ENCODE measurements at places on chromosomes 2 and 18. TPM values are rescaled to one million over a fixed set of nuclear protein-coding genes. Genes with fewer than 3 reads are reported as not detected.

DNA sequence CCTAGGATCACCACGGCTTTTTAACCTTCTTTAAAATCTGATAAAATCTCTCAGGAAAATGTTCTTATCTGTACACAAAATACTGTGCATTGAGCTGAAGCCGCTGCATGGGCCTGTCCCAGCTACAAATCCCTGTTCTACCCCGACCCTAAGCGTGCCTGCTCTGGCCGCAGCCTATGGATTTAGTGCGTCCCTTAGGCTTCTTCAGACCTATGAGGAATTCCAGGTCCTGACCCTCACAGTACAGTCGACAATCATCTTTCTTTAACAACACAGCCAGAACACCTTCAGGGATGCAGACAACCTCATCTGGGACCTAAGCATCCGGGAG is 477 bp upstream of the WDCP start:
- no peak for DNase-seq

The OR6B2 gene
- total RNA-seq = not detected

GRCh38 chr18:74896390-74896991 is 298.8 kb downstream of the ZNF407 start:
- peak; percentile 12 for DNase-seq

DNA sequence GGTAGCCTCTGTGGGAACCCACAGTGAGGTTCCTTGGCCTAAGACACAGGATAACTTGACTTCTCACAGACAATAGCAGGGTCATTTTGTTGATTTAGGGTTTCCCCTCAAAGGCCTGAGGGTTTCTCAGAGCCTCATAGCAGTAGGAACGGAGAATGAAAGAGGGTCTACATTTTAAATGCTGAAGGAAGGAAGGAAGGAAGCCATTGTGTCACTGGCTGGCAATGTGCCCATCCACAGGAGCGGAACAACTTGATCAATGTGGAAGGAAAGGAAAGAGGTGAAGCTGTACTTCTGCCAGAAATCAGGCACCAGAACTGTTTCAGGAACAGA is 5.1 kb downstream of the IL1B start:
- peak; percentile 14 for DNase-seq

DNA sequence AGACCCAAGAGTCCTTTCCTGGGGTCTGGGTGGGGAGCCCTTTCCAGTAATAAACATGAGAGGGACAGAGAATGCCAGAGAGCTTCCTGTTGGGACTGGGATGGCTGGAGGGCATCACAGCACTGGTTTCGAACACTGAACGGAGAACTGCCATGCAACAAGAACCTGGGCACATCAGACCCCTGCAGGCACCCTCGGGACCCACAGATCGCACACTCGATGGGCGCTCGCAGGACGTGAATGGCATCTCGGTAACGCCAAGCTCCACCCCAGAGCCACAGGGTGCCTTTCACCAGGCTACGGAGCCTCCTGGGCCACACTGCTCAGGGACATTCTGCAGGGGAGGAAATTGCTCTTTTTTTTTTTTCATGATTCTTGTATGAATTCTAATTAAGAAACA is 25.1 kb downstream of the SLC66A2 start:
- DNase-seq = no peak

DNA sequence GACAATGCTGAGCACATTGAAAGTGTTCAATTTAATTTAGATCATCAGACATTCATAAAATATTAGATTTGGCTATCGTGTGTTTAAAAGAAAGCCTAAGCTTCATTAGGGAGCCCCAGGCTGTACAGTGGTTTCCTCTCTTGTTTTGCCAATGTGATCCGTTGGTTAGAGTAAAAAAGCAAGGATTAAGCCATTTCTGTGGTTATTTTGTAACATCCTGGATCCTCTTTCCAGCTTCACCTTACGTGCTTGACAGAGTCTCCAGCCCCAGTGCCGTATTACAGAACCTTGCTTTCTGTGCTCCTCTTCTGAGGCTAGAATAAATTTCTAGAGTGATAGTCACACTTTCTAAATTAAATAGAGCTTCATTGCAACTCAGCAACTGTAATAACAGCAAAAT is 289.3 kb upstream of the LINC00305 start:
- DNase-seq = no peak

The RFTN2 gene
- total RNA-seq = 3.1 TPM

GRCh38 chr2:159349674-159350299 is 63.3 kb upstream of the WDSUB1 start:
- no peak for DNase-seq

GRCh38 chr2:190382851-190383250 is 25.3 kb upstream of the MFSD6 start:
- DNase-seq = no peak

The FAP gene
- total RNA-seq = 1.6 TPM

GRCh38 chr18:9117980-9118841 is 15.7 kb downstream of the NDUFV2 start:
- no peak for DNase-seq

- no peak for DNase-seq
These were observed 3.5 kb upstream of the CYS1 start for GRCh38 chr2:10083692-10084211.

GRCh38 chr2:190488516-190489233 is 45.8 kb downstream of the NEMP2 start:
- no peak for DNase-seq

The OTOF gene
- 0.05 TPM for total RNA-seq

DNA sequence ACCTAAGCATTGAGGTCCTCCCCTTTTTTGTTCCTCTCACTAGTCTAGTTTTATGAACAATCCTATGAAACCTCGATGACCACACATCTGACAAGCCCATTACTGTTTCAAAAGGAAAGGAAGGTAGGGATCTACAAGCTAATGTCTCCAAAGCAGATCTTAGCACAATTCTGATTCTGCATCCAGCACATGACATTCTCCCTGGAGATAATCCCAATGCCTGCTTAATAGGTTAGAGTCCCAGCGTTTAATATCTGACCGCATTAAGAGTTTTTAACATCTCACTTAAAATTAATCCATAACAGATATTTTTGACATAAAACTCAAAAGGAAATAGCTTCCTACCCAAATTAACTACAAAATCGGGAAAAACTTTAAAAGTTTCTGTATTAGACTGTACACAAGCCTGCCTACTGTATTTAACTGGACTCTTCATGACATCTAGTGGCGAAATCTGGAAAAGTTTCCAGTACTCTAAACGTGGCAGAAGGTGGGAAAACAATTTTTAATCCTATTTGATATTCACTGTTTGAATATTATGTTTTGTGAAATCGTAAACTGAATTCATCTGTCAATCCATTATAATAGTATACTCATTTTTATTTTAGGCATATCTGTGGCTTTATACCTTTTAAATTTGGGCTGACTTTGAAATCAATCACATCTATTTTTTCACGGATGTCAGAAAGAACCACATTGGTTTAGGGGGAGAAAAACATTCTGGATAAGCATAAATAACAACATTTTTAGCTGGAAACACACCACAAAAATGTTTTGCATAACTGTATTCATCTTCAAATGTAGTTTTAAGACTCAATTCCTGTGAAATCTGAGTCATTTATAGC is 62.4 kb downstream of the TXNL1 start:
- peak; percentile 56 for DNase-seq

- no peak for DNase-seq
These were observed 264.1 kb upstream of the FN1 start for GRCh38 chr2:215699700-215700538.

DNA sequence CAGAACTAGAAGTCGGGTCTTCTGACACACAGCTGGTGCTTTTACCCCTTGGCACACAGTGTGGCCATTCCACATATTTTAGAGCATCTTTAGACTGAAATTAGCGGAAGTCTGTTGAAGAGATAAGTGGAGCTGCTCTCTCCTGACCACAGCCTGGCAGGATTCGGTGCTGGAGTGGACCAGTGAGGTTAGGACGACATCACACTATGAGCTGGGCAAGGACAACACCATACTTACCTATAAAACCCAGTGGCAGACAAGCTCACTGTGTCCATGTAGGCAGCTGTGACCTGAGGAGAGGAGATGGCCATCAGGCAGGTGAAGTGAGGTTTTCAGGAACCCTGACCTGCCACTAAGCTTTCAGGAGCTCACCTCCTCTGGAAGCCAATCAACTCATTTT is 70.1 kb downstream of the XDH start:
- DNase-seq = no peak

GRCh38 chr18:75170916-75171315 is 38.0 kb downstream of the PTGR3 start:
- no peak for DNase-seq

DNA sequence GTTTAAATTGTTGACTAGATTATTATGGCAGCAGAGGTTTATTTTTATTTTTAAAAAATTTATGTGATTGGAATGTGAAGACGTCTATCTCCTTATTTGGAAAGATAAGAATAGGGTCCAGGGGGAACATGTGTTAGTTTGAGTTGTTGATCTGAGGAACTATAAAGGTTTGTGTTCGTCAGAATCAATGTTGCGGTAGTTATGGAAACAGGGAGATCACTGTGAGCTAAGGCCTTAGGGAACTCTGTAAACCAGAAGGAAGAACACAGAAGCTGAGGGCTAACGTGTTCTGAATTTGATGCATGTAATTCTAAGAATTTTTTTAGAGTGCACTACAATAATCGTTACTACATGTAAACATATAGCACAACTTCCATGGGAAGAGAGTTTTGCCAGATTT is 168.5 kb upstream of the ZSWIM2 start:
- no peak for DNase-seq

The IL1R2 gene
- total RNA-seq = 2.4 TPM

DNA sequence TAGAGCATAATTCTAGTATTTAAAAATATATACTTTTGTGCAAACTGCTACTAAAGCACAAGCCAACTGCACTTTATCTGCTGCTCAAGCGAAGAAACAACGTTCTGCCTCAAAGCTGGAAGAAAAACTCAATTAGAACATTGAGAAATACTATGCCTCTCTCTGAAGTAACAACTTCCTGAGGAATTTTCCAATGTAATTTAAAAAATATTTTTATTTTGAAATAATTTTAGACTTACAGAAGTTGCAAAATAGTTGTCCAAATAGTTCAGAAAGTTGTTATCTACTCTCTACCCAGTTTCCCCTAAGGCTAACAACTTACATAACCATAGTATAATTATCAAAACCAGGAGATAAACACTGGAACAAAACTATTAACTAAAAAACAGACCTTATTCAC is 12.3 kb upstream of the POLI start:
- no peak for DNase-seq

- DNase-seq = no peak
These were observed 6.0 kb downstream of the EPAS1 start for GRCh38 chr2:46303233-46303632.

DNA sequence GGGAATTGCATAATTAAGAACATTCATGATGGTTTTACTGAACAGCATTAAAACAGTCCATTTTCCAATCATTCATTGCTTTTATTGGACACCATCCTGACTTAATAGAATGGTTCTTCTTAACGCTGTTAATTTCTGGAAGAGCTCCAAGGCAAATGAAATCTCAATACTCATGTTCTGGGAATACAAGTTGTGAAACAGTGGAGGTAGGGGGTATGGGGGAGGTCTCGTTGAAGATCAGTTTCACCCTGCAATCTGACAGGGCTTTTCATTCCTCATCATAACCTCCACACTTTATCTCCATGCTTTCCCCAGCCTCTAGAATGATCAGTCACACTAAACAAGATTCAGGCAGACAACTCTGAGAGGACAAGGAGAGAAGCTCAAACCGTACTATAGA is 113.6 kb downstream of the ETAA1 start:
- DNase-seq = no peak

DNA sequence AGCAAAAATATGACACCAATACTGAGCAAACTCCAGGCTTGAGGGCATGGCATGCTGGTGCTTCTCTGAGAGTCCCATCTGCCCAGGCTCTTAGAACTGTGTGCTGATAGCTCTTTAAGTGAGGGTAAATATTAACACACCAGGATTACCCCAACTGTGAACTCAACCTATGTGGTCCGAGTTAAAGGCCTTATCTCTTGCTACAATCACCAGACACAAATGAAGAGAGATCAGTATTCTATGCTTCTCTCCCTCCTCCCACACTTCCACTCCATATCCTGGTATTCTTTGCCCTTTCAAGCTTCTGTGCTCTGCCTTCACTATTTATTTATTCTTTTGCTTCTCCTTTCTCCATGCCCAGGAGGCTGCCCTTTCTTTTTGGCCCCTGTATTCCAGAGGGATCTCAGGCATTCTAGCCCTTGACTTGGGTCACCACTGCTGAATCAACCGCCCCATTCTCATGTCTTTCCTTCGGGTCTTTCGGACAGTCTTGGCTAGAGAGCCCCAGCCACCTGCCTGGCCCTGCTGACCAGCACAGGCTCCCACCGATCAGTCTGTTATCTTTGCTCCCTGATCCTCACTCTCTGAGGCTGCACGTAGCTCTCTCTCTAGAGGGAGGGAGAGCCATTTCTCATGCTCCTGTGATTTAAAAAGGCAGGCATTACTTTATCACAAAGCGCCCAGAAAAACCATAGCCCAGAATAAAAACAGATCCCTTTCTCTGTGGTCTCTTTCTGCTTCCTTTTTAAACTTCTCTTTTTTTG is 17.2 kb upstream of the HK2 start:
- DNase-seq = no peak

- no peak for DNase-seq
These were observed 62.9 kb upstream of the FZD7 start for GRCh38 chr2:201970786-201971108.

The CCT4 gene
- total RNA-seq = 86.0 TPM

DNA sequence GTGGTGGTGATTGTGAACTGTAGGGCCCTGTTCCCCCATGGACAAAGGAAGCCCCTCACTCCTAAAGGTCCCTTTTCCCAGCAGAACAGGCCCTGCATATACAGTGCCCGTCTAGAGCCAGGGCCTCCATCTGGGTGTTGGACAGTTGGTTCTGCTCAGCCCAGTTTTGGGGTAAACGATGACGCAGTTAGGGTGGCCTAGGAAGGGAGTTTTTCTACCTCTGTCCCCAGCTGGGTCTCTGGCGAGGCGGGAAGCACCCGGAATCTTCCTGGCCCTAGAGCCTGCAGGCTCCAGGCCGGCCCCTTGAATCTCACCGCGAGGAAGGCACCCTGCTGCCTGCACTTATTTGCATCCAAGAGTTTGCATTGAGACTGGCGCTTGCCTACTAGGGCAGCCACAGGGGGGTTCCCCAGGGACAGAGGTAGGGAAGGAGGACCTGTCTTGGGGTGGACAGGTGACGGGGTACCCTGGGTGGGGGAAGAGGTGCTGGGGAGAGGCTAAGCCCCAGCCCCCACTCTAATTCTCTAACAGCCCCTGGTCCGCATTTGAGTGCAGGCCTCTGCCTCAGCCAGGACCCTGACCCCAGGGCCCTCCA is 529 bp upstream of the MTA3 start:
- peak; percentile 9 for DNase-seq

- peak; percentile 63 for DNase-seq
These were observed 44.4 kb downstream of the BCL2L11 start for GRCh38 chr2:111165084-111165483.

GRCh38 chr2:39008665-39009064 is 112.2 kb downstream of the SOS1 start:
- no peak for DNase-seq

Measured in heart right ventricle (tissue), 16 donors.